NCI-H524 (cell line): ENCODE measurements at places on chromosomes 2 and 18.

DNA sequence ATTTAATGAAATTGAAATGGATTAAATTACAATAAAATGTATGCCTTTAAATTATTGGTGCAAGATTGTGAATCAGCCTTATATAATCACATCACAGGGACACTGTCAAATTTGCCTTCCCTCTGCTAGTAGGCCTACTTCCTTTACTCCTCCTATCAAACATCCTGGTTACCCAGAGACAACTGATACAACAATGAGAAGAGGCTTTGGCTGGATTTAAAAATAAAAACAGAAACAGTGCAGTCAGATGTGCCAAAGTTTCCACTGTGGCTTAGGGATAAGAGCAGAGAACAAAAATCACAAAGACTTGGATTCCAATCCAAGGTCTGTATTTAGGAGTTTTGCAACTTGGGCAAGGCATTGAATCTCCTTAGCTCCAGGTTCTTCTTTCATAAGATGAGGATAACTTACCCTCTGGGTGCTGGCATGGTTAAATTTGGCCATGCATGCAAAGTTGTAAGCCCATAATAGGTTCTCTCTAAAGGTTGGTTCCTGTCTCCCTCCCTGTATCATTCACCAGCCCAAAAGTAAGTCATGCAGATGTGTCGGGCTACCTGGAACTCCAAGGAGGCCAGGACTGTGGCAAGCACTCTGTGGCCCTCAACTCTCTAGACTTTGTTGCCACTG is 99.3 kb upstream of the LRATD1 start:
- DNase-seq, result no peak

- no peak for DNase-seq
These were observed 248.2 kb downstream of the PHLPP1 start for GRCh38 chr18:62963507-62963906.

GRCh38 chr18:47265197-47265596 is 13.7 kb upstream of the SKOR2 start:
- DNase-seq, result no peak

DNA sequence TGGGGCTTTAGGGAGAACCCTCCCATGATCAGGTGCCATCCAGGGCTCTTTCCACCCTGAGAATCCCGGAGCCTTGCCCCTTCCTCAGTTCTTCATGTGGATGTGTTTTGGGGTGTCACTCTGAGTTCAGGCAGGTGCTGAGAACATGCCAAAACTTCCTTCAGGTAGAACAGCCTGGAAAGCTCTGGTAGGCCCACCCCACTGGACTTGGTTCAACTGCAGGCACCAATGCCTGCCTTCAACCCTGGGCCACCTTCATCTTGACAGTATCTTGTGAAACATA is 85.8 kb downstream of the EPAS1 start:
- no peak for DNase-seq

GRCh38 chr2:12533337-12534005 is 183.3 kb upstream of the TRIB2 start:
- no peak for DNase-seq

- DNase-seq, result no peak
These were observed 1344.5 kb upstream of the TMEFF2 start for GRCh38 chr2:193539188-193539587.

DNA sequence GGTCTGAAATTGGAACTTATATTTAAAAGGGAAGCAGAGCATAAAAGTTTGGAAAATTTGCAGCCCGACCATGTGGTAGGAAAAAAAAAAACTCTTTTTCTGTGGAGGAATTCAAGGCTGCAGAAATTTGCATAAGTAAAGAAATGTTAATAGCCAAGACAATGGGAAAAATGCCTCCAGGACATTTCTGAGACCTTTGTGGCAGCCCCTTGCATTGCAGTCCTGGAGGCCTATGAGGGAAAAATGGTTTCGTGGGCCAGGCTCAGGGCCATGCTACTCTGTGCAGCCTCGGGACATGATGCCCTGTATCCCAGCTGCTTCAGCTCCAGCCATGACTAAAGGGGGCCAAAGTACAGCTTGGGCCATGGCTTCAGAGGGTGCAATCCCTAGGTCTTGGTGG is 71.9 kb upstream of the SLC16A14 start:
- DNase-seq, result no peak

- no peak for DNase-seq
These were observed 96.2 kb upstream of the HAAO start for GRCh38 chr2:42888321-42889245.

GRCh38 chr2:48148841-48149430 is 242.6 kb upstream of the FBXO11 start:
- peak; percentile 41 for DNase-seq

GRCh38 chr2:106831816-106832569 is 54.0 kb downstream of the ST6GAL2 start:
- no peak for DNase-seq
